ENCODE measurements at places on chromosomes 11 and 22.

- DNase-seq, result no peak
These were observed 13.3 kb downstream of the SMCO4 start for GRCh38 chr11:93529707-93530467.

DNA sequence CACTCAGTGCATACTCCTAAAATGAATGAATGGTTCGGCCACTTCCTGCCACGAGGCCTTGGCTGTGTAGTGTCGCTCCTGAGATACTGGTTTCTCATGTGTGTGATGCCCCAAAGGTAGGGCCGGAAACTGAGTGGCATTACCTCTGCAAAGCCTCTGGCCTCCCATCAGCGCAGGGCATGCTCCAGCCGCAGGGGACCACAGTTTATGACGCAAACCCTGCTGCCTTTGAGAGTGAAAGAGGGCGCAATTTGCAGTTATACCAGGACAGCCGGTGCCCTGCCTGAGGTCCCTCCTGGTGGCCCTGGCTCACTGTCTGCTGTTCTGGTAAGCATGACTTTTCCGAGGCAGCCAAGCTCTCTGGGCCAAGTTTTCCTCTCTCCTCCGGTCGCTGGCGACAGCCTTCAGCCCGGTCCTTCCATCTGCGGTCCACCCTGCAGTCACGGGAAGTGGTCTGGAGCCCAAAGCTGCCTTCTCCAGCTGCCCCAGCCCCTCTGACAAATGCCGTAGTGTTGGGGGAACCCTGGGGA lies 2.4 kb upstream of the FGF3 start:
- DNase-seq, result no peak

- no peak for DNase-seq
These were observed 68.9 kb downstream of the C11orf65 start for GRCh38 chr11:108398439-108398838.

GRCh38 chr11:64359712-64360445 lies 917 bp downstream of the RPS6KA4 start:
- no peak for DNase-seq

DNA sequence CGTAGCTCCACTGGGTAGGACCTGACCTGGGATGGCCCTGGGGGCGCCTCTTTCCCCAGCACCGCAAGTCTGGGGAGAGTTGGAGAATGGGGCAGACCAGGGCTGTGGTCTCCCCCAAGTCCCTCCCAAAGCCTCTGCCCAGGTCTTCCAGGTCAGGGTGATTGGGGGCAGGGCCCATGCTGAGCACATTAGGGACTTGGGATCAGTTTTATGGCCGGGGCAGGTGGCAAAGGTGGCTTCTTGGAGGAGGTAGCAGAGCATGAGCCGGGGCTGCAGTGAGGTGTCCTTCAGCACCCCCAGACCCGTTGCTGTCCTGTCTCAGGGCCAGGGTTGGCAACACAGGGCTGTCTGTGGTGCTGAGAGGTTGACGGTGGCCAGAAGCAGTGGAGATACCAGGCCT lies 6.0 kb downstream of the RELT start:
- no peak for DNase-seq

- DNase-seq, result no peak
These were observed 34.0 kb downstream of the BMAL1 start for GRCh38 chr11:13311570-13311969.

- no peak for DNase-seq
These were observed 71.5 kb upstream of the RAB38 start for GRCh38 chr11:88246696-88247095.

DNA sequence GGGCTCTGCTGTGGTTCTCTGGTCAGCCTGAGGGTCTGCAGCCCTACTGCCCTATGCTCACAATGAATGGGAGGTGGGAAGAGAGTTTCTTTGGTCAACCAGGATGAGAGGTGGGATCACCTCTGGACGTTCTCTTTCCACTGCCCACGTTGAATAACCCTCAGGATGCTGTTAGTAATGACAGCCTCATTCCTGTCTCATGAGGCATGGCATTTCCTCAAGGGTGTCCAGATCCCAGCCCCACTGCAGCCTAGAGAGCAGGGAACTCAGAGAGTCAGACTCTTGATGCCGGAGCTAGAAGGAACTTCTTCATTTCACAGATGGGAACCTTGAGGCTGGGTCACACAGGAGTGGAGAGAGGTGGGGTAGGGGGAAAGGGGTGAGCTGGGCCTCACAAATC lies 196.0 kb downstream of the CEP164 start:
- no peak for DNase-seq

- DNase-seq, result peak; percentile 16
These were observed 1.5 kb downstream of the SYT12 start for GRCh38 chr11:67024410-67024809.

- no peak for DNase-seq
These were observed 62.9 kb upstream of the LRRC4C start for GRCh38 chr11:41522391-41522790.
